ENCODE measurements at places on chromosomes 11 and 22.
A peak's percentile ranks its signal among the peaks of the same experiment; 100 is the strongest.

DNA sequence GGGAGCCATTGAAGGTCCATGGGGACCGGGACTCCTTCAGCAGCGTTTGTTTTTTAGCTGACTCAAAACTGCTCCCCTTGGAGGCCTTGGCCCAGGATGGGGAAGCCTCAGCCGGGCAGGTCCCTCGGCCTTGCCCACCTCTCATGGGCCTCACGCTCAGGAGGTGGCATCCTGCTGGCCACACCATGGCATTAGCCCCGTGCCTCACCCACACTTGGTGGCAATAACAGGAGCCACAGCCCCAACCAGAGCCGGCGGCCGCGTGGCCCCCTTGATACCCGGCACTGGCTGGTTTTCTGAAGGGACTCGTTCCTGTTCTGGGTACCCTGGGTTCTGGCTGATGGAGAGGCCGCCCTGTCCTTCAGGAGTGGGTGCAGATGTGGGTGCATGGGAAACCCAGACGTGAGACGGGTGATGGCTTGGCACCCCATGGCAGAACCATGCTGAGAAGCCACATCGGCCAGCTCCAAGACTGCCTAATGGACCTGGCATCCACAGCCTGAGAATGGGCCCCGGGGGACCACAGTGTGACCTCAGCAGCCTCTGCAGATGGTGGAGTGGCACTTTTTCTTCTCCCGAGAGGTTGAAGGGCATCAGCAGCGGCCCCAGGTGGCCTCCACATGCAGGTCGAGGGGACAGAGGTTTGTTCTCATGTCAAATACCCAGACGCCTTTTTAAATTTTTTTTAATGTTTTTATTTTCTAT, 49.8 kb upstream of the PPARA start:
- DNase-seq = no peak

- DNase-seq = no peak
Measured at GRCh38 chr11:112811783-112812182, 149.4 kb upstream of the NCAM1 start.

GRCh38 chr11:36408498-36409136, 101.5 kb downstream of the TRAF6 start:
- DNase-seq = no peak

GRCh38 chr11:26330262-26330661, 1.7 kb upstream of the ANO3 start:
- no peak for DNase-seq

DNA sequence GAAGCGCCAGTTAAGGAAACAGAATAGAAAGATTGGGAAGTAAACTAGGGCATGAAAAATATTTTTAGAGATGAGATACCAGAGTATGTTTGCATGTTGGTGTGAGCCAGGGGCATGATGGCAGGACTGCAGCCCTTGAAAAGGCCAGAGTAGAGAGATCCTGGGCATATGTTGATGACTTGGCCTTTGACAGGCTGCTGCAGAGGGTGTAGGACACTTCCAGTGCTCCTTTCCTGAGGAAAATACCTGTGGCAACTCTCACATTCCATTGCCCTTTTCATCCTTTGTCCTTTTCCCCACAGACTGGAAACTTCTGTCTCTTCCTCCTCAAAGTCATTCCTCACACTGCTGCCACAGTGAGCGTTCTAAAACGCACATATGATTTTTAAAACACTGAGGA, 150.7 kb upstream of the CCDC90B start:
- no peak for DNase-seq

GRCh38 chr11:99015634-99016454, 4.9 kb upstream of the CNTN5 start:
- DNase-seq = no peak

GRCh38 chr11:19766206-19766605, 53.6 kb downstream of the NAV2 start:
- no peak for DNase-seq

- no peak for DNase-seq
Measured at GRCh38 chr22:24190159-24190540, 8.9 kb downstream of the SUSD2 start.

GRCh38 chr22:24697172-24697571, 77.3 kb downstream of the PIWIL3 start:
- no peak for DNase-seq

- DNase-seq = no peak
Measured at GRCh38 chr11:86620891-86621521, 51.4 kb downstream of the ME3 start.

- no peak for DNase-seq
Measured at GRCh38 chr11:115939104-115939730, 435.0 kb upstream of the CADM1 start.

GRCh38 chr22:45781459-45781858, 109.8 kb downstream of the ATXN10 start:
- DNase-seq = no peak

GRCh38 chr11:113446938-113447337, 28.3 kb downstream of the DRD2 start:
- DNase-seq = no peak

DNA sequence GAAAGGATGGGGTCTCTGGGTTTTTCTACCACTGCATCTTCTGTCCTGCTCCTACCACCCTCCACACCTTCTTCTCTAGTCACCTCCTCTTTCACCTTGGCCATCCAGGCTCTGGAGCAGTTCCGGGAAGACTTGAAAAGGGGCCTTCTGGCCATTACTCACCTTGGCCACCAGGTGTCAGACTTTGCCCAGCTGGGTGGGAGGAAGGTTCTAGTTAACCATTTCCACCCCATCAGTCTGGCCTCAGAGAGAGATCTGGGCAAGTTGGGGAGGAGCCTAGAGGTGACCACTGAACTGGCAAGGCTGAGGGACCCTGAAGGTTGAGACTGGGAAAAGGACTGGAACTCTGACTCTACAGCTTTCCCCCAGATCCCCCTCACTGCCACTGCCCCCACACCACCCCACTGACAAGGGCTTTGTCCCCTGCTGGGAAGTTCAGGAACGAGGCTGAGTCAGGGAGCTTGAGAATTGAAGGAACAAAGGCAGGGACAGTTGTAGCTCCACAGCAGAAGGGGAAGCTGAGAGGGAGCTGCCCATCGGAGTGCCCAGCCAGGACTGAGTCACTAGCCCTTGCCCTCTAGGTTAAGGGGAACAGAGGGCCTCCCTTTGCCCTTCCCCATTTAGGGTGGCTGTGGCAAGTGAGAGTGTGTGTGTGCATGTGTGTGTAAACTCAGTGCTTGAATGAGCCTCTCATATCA, 3.7 kb upstream of the POLD4 start:
- DNase-seq = peak; percentile 92

- DNase-seq = no peak
Measured at GRCh38 chr11:127050186-127050585, 49.6 kb upstream of the KIRREL3 start.

DNA sequence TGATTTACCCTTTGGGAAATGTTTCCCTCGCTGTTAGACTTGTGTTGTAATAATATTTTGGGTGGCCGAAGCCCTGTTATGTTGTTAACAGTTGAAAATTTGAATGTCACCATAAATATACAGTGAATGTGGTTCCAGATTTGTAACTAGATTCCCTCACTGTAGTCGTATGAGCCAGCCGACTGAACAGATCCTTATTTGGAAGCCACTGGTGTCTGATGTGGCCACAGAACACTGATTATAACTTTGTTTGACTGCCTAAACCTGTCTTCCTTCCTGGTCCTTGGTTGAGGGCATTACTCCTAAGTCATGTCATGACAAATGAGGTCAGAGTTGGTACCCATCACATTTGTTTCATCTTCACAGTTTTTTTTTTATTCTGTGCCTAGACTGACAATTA, 45.4 kb downstream of the YAP1 start:
- DNase-seq = no peak

DNA sequence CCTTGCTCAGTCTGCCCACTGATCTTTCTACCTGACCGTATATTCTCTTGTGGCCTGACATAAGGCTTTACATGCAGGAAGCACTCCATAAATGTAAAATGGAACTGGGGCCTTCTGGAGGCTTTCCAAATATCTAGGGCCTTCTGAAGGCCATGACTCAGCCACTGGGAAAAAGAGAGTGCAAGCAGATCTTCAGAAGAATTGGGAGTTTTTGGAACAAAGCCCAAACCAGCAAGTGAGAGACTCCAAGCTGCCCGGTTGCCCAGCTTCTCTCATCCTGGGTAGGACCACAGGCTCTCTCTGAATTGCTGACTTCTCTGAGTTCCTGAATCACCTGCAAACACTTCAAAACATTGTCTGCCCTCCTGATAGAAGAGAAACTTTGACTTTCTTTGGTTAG, 107.9 kb upstream of the BMAL1 start:
- DNase-seq = no peak

GRCh38 chr11:1307163-1307870, 2.1 kb downstream of the TOLLIP start:
- peak; percentile 30 for DNase-seq

DNA sequence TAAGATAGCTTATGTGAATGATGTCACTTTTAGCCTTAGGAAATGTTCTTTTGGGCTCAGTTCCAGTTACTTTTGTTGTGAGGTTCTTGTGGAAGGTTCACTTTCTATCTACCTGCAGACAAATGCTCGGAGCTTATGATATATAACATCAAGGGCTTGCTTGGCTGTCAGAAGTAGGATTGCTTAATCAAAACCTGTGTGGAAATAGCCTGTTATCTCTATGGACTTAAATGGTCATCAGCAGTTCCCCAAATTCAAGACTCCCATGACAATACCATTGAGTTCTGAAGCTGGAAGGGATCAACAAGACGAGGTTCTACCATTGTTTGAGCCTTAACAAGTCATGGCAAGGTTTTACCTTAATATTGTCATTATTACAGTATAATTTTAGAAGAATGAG, 43.8 kb downstream of the FLI1 start:
- DNase-seq = no peak

- DNase-seq = no peak
Measured at GRCh38 chr11:4213746-4214145, 119.1 kb downstream of the RRM1 start.

DNA sequence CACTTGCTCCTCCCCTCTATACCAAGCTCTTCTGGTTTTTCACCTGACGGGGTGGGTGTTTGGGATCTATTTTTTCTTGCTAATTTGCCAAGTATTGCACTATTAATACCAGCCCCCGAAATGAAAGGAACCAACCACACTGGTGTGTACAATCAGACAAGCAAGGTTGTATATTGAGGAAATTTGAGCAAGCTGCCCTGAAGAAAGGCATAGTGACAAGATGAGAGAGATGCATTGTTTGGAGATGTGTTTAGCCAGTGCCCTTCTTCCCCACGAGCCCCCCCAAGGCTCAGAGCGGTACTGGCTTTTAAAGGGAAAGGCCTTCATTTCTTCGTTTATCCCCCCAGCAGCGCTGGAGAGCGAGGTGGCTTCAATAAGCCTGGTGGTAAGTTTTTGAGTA, 15.2 kb upstream of the GAS2L1 start:
- DNase-seq = peak; percentile 61

DNA sequence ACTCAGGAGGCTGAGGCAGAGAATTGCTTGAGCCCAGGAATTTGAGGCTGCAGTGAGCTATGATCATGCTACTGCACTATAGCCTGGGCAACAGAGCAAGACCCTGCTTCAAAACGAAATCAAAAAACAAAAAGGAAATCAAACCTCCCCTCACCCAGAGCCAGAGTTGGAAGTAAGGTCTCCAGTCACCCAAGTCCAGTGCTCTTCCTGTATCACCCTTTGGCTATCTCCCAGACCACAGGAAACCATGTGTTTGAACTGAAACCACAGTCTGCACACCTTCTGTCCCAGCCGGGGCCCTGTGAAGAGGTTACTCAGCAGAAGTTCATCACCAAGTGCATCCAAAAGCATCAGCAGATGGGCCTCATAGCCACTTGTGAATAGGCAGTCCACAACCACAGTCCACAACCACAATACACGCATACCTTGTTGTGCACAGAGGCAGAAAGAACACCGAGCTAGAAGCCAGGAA, 4.6 kb downstream of the MYH9 start:
- DNase-seq = no peak

DNA sequence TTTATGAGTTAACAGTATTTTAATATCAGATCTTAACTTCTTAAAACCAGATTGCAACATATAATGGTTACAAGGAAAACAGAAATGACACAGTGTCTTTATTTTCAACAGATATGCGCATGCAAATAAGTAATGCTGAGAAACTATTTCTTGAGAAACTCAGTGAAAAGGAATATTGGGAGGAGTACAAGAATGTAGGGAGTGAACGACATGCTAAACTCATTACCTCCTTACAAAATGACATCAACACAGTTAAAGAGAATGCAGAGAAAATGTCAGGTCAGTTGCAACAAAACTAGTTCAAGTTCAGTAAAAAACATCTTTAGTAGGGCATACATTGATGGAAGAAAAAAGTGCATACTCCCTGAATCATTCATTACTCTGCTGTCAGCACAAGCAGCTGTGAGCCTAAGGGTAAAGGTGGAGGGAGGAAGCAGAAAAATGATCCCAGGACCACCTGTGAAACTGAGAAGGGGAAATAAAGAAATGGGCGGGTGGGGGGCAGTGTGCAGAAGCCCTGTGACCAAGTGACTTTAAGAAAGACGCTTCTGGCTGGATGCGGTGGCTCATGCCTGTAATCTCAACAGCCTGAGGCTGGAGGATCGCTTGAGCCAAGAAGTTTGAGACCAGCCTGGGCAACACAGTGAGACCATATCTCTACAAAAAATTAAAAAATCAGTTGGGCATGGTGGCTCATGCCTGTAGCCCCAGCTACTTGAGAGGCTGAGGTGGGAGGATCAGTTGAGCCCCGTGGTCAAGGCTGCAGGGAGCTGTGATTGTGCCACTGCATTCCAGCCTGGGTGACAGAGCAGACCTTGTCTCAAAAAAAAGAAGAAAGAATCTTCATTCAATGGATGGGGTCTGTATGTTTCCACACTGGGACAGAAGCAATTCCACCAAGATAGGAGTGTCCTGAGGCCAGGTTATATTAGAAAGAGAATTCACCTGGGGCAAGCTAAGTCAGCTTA, 31.2 kb downstream of the CCDC83 start:
- no peak for DNase-seq

DNA sequence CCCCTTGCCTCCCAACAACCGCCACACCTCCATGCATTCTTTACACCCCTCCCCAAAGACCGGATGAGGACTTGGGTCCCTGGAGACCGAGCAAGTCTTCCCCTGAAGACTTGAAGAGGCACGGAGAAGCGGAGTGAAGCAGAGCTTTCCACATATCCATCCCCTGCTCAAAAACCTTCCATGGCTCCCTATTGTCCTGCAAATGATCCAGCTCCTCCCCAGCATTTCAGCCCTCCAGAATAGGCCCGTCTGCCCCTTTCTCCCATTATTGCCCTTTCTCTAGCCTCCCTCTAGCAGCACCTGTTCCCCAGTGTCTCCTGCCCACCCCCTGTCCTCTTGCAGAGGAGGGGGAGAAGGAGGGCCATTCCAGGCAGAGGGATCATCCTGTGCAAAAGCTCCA, 59.8 kb downstream of the CYTH4 start:
- DNase-seq = no peak

GRCh38 chr11:63738720-63739360, 29.7 kb downstream of the ZFTA start:
- peak; percentile 90 for DNase-seq

- peak; percentile 20 for DNase-seq
Measured at GRCh38 chr11:134363592-134363991, 31.8 kb downstream of the GLB1L2 start.

- DNase-seq = no peak
Measured at GRCh38 chr22:20494978-20495860, at the start of gene KLHL22. TSS of gene KLHL22 (minus strand) at chr22:20495795. CDS start at chr22:20489211, 6,584 bp downstream.

Data from endodermal cell (in vitro differentiated cells).